MM.1S (cell line): ENCODE measurements at places on chromosomes 13 and 19.
A peak's percentile ranks its signal among the peaks of the same experiment; 100 is the strongest.

DNA sequence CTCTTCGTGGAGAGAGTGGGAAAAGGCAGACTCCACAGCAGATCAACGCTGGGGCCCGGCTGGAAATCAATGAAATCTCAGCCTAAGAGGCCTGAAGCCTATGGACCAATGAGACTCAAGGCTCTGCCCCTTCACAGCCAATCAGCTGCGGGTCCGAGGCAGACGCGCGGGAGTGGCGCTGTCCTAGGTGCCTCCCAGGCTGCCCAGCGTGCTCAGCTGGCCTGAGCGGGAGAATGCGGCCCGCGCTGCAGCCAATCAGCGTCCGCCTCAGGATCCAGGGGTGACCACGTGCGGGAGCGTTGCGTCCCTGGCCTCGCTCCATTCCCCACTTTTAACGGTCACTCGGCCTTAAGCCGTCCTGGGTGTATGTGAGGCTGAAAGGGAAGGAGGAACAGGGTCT lies at the start of gene ZBTB32:
TSS of gene ZBTB32 (plus strand) at position 341 of the 400 bp plus-strand sequence. CDS start 10,069 bp downstream, outside the sequence.
- DNase-seq, result no peak

DNA sequence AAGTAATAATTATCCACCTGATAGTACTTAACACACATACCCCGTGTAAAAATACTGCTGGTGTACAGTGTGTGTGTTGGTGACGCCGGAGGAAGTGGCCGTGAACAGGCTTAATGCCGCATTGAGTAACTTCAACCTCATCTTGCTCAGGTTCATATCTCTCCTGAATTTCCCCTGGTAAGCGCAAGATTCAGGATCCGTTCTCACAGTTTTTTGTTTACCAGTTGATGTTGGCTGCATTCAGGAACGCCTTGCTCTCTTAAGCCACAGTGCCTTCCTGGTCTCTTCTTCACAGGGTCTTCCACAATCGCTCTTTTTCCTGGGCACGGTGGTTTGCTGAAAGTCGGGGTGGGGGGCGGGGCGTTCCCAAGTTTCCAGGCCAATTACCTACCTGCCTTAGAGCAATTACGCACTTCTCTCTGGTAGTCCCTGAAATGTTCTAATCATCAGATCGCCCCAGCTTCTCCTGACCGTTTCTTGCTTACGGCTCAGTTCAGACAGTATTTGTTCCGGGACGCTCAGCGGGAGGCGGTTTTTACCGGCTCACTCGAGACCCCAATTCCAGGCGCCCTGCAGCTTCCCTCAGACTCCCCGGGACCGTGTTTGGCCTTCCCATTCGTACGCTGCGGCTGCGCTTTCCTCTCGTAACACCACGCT lies 706 bp upstream of the DNAJC3 start:
- DNase-seq, result peak; percentile 32

- no peak for DNase-seq
Measured at GRCh38 chr19:16425019-16425418, 46.8 kb downstream of the EPS15L1 start.

DNA sequence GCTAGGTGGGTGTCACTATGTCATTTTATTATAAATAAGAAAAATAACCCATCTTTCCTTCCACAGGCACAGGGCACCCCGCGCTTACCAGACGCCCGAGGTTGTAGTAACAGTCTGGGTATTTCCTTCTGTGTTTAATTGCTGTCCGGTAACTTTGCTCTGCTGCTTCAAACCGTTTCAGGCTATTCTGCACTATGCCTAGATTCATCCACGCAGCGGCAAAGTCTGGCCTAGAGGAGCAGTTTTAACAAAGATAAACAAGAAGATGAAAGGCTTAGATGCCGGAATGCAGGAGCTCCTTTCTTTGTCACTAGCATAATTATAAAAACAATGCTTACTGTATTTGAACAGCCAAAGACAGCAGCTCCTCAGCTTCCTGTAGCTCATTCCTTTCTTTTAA lies 36.9 kb upstream of the GGACT start:
- no peak for DNase-seq

DNA sequence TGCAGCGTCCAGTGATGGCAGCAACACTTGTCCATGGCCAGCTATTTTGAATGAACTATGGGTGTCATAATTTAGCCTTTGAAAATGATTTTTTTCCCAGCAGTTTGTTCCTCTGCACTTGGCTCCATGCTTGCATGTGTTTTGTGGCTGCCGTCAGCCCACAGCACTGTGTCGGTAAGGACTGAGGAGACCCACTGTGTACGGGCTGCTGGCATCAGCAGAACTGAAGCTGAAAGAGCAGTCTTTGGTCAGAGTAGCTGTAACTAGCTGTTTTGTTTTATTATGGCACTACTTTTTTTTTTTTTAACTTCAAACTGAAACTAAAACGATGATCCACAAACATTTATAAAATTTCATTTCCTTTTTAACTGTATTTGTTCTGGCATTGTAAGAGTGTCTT lies 50.3 kb upstream of the TEX29 start:
- no peak for DNase-seq

DNA sequence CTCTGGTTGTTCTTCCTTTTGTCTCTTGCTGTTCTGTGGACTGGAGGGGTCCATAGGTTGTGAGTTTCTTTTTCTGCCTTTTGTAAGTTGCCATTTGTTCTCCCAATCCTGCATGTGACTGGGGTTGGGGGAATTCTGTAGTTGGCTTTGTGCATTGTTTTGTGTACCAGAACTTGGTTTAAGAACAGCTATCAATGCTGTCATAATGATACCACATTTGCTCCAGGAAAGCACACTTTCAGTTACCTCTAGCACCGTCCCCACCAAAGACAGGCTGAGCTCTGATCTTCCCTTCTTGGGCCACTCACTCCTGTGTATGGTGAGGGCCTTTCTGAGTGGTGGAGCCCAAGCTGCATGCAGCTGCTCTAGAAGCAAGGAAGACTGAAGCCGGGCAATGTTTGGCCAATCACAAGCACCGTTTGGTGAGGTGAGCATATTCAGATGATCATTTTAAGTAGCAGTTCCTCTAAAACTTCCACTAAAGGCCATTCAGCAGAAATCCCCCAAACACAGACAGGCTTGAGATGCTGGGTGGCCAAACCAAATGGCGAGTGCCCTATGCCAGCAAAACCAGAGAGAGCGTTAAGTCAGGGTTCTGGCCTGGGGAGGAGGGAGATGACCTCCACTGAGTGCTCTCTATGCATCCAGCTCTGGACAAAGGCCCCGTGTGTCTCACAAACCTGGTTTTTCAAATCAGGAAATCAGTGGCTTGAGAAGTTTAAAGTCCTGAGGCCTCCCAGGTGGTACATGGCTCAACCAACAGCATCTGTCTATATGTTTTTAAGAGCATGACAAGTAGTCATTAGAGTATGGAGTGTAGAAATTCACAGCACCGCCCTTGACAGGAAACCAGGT lies 120.7 kb upstream of the SPATA13 start:
- DNase-seq, result no peak

GRCh38 chr13:60662595-60662994 lies 265.6 kb downstream of the TDRD3 start:
- DNase-seq, result no peak

GRCh38 chr19:33437393-33437820 lies 63.9 kb downstream of the CEBPG start:
- DNase-seq, result no peak

GRCh38 chr13:75324413-75324940 lies 157.5 kb downstream of the TBC1D4 start:
- DNase-seq, result no peak

DNA sequence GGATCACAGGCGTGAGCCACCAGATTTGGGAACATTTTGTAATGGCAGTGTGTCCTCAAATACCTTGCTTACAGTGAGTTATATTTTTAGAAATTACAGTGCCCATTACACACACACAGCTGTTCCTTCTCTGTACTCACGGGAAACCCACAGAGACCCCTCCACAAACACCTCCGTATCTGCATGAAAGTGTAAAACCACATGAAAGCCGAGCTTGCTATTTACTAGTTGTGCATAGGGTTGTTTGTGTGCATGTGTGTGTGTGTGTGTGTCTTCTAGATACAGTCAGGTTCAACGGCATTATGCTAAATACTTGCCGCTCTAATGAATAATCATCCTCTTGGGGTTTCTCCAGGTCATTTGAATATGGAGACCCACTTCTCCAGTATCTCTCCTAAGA lies 22.3 kb upstream of the LILRA2 start:
- no peak for DNase-seq
